WTC11 (cell line): ENCODE measurements at places on chromosomes 16 and 17. TPM values are rescaled to one million over a fixed set of nuclear protein-coding genes. Genes with fewer than 3 reads are reported as not detected.

DNA sequence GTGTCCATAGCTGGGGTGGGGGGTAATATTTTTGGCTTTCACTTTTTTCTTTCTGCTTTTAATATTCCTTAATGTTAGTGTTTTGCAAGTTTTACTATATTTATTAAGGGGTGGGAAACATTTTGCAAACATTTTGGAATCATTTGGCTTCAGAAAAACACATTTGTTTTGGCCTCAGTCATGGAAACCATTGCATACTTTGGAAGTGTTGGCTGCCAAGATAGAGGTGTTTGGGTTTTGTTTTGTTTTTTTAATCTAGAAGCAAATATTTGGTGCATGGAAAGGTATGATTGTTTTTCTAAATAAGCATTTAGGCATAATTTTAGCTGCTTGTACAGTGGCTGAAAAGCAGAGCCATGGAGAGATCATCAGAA lies 243.3 kb downstream of the KATNIP start:
- H3K27me3 ChIP-seq: no peaks in the 10 kb centered on the region
- DNase-seq: no peak
- no peak overlapping the region for H3K4me3 ChIP-seq
- no peak overlapping the region for H3K27ac ChIP-seq
- no peaks in the 10 kb centered on the region for H3K36me3 ChIP-seq
- no peaks in the 10 kb centered on the region for H3K4me1 ChIP-seq

- peaks cover 8% of the 10 kb centered on the region for H3K4me1 ChIP-seq
- H3K36me3 ChIP-seq: no peaks in the 10 kb centered on the region; the same call in 1 of the 2 replicates
- peaks cover 16% of the 10 kb centered on the region for H3K27me3 ChIP-seq
Observed at GRCh38 chr17:43790311-43790940, 10.2 kb downstream of the CFAP97D1 start.

GRCh38 chr16:88382491-88383400 lies at the start of gene ZNF469:
Gene ZNF469 (plus strand): TSS chr16:88382959. CDS start chr16:88427471, 44,512 bp downstream.
- peaks cover 12% of the 10 kb centered on the region for H3K4me1 ChIP-seq
- peaks cover 38% of the 10 kb centered on the region for H3K27me3 ChIP-seq
- no peak within 1 kb of the TSS for H3K27ac ChIP-seq
- H3K36me3 ChIP-seq: no peaks in the 10 kb centered on the region

DNA sequence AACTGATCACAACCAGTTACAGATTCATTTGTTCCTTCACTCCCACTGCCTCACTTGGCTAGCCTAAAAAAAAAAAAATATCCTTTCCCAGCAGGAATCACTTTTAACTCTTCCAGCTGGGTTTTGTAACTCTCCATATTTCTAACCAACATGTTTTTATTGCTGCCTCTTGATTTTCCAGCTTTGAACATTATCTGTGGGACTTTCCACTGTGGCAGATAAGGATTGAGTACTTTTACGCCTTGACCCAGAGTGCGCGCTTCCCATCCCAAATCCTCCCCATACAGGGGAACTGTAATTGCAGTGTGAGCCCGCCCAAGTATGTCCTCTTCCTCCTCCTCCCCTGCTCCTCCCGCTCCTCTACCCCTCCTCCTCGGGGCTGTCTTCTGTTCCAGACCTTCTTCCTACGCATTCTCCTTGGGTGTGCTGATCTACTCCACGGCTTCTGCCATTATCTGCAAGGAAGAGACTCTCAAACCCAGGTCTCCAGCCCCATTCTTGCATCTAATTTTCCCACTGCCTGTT lies 43.4 kb downstream of the CYB5D2 start:
- no peaks in the 10 kb centered on the region for H3K27me3 ChIP-seq
- DNase-seq: no peak
- H3K4me3 ChIP-seq: no peak overlapping the region
- H3K27ac ChIP-seq: peak overlapping the region; percentile 93
- peaks cover 61% of the 10 kb centered on the region for H3K36me3 ChIP-seq
- H3K4me1 ChIP-seq: peaks cover 5% of the 10 kb centered on the region; the same call in 1 of the 2 replicates

- H3K27me3 ChIP-seq: no peaks in the 10 kb centered on the region
- no peak overlapping the region for H3K27ac ChIP-seq
- H3K4me1 ChIP-seq: peaks cover 13% of the 10 kb centered on the region
- peaks cover 6% of the 10 kb centered on the region for H3K36me3 ChIP-seq
- no peak for DNase-seq
Observed at GRCh38 chr17:10067446-10068143, 130.8 kb downstream of the GAS7 start.

- H3K4me1 ChIP-seq: no peaks in the 10 kb centered on the region
- no peak for DNase-seq
- no peaks in the 10 kb centered on the region for H3K27me3 ChIP-seq
Observed at GRCh38 chr17:825216-825615, 43.1 kb downstream of the MRM3 start.

DNA sequence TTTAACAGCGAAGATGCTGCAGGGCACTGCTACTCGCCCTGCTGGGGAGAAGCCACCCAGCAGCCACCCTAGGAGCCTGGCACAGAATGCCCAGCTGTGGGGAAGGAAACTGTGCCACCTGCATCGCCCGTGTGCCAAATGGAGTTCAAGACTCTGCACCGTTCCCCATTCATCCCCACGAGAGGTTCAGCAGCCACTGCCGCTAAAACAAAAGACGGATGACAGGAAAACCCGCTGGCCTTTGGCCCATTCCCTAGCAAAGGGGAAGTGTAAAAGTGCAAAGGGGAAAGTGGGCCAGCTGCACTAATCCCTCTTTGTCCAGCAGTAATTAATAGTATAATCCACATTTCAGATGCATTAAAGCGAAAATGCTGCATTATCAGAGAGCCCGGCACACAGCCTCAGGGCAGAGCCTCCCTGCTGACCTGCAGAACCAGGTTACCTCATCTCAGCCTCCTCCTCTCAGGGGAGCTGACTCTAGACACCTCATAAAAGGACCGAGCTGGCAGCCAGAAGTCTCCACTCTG lies 37.7 kb downstream of the ZFHX3 start:
- DNase-seq: no peak
- H3K4me3 ChIP-seq: no peak overlapping the region
- H3K36me3 ChIP-seq: no peaks in the 10 kb centered on the region
- H3K4me1 ChIP-seq: peaks cover 21% of the 10 kb centered on the region

DNA sequence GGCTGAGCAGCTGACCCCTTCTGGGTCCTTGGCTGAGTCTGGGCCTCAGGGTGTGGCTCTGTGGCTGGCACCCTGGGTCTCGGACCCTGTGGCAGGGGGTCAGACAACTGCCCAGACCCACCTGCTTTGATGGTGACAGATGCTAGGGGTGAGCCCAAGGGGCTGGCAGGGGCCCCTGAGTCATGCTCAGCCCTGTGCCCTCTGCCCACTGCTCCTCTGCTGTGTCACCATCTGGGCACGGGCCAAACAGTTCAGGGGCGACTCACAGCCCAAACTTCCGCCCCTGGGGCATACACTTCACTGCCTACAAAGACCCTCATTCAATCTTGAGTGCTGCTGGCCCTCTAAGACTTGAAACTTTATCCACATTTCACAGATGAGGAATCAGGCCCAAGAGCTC lies 5.7 kb downstream of the ADGRG1 start:
- DNase-seq: no peak
- H3K27me3 ChIP-seq: peaks cover 4% of the 10 kb centered on the region
- peaks cover 3% of the 10 kb centered on the region for H3K4me1 ChIP-seq
- H3K4me3 ChIP-seq: no peak overlapping the region
- H3K36me3 ChIP-seq: no peaks in the 10 kb centered on the region

DNA sequence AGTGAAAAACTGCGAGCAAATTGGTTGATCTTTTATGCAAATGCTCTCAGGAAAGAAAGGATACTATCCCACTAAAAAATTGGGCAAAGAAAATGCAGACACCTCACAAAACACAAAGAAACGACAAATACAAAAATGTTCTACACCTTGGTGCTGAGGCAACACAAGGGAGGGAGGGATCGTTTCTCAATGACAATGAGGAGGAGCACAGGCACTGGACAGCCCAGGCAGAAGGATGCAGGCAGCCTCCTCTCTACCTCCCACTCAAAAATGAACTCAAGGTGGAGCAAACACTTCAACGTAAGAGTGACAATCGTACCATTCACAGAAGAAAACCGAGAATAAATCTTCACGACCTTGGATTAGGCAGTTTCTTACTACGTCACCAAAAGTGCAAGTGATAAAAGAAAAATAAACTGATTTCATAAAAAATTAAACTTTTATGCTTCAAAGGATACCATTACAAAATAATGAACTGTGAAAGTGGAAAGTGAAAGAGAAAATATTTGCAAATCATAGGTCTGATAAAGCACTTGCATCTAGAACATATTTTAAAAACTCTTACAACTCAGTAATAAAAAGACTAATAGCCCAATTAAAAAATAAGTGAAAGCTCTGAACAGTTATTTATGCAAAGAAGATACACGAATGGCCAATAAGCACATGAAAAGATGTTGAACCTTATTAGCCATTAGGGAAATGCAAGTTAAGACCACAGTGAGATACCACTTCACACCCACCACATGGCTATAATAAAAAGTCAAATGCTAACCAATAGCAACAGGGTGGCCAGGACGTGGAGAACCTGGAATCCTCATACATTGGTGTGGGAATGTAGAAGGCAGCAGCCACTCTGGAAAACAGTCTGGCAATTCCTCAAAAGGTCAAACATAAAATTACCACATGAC lies 80.8 kb upstream of the TRAP1 start:
- H3K27ac ChIP-seq: no peak overlapping the region
- H3K27me3 ChIP-seq: no peaks in the 10 kb centered on the region
- H3K4me1 ChIP-seq: peaks cover 24% of the 10 kb centered on the region
- H3K36me3 ChIP-seq: peaks cover 2% of the 10 kb centered on the region; the same call in 1 of the 2 replicates
- H3K4me3 ChIP-seq: no peak overlapping the region

Gene TMEM94
- 64.7 to 76.9 TPM (median 68.6 TPM) in 3 replicates for total RNA-seq

DNA sequence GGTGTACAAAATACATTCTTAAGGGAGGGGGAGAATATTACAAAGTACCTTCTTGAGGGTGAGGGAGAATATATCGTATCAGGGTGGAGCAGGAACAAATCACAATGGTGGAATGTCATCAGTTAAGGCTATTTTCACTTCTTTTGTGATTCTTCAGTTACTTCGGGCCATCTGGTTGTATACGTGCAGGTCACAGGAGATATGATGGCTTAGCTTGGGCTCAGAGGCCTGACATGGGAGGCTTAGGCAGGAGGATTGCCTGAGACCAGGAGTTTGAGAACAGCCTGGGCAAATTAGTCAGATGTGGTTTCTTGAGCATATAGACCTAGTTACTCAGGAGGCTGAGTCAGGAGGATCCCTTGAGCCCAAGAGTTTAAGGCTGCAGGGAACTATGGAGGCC lies 13.1 kb downstream of the ODAD4 start:
- H3K27ac ChIP-seq: peak overlapping the region; percentile 47
- DNase-seq: no peak
- no peak overlapping the region for H3K4me3 ChIP-seq
- no peaks in the 10 kb centered on the region for H3K4me1 ChIP-seq
- H3K27me3 ChIP-seq: no peaks in the 10 kb centered on the region
- H3K36me3 ChIP-seq: no peaks in the 10 kb centered on the region

Gene WSCD1
- total RNA-seq: 57.5 to 80.2 TPM (median 71.9 TPM) in 3 replicates

Gene CCL17
- not detected in 3 replicates for total RNA-seq

Gene KRT32
- total RNA-seq: not detected in 3 replicates

GRCh38 chr17:27647765-27648164 lies 16.8 kb downstream of the LGALS9 start:
- no peaks in the 10 kb centered on the region for H3K27me3 ChIP-seq
- no peak for DNase-seq
- peaks cover 19% of the 10 kb centered on the region for H3K4me1 ChIP-seq
- H3K27ac ChIP-seq: no peak overlapping the region
- H3K4me3 ChIP-seq: no peak overlapping the region

DNA sequence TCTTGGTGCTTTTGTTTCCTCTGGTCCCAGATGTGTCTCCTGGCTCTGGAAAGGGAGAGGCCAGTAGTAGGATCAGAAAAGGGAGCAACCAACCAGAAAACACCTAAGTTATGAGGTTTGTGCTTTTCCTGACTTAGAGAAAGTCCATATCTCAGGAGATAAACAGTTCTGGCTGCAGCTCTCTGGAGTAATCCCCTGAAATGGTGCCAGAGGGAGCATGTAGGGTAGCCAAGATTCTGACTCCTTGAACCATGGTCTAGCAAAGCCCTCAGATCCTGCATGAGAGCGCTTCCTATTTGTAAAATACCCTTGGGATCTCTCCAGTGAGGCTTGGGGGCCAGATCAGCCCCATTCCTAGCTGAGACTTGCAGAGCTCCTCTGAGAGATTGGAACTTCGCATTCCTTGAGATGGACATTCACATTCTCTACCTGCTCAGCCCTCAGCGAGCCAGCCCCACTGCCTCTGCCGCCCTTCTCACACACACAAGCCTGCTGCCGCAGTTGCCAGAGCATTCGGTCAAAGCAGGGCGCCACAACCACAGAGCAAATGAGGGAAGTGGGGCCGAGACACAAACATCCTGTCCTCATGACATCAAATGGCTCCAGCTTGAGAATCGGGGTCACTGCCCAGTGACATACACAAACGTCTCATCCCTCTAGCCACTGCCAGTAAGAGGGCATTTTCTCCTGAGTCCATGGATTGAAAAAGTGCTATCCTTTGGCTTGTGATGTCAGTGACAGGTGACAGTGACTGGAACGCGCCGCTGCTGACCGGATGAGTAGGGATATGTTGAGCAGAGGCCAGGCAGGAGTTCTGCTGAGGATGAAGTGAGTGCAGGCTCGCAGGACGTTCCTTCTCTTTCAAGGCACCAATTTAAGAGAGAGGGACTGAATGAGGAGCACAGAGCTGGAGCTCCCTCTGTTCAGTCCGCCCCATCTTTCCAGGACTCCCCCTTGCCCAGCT lies 5.0 kb downstream of the ABHD15 start:
- no peak overlapping the region for H3K27ac ChIP-seq
- no peaks in the 10 kb centered on the region for H3K36me3 ChIP-seq
- peak; percentile 8 for DNase-seq
- no peak overlapping the region for H3K4me3 ChIP-seq
- peaks cover 8% of the 10 kb centered on the region for H3K4me1 ChIP-seq

GRCh38 chr17:60542071-60542470 lies 16.0 kb upstream of the APPBP2 start:
- no peaks in the 10 kb centered on the region for H3K27me3 ChIP-seq
- H3K4me3 ChIP-seq: no peak overlapping the region
- no peak for DNase-seq
- H3K4me1 ChIP-seq: peaks cover 7% of the 10 kb centered on the region
- no peaks in the 10 kb centered on the region for H3K36me3 ChIP-seq

Gene KRT9
- total RNA-seq: not detected in 3 replicates

DNA sequence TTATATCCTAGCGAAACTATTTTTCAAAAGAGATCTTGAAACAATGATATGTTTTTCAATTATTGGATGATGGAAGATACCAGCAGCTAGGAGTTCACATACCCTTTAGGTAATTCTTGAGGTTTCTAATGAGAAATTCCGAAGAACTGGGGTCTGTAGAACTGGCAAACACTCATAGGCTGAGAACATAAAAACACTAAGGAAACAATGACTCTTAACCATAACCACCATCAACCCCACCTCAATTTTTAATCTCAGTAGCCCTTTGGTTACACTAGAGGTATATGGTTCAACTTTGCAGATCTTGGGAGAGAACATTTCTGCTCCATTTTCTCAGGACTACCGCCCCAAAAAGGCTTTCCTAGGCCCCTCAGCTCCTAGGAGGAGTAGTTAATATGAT lies 65.7 kb upstream of the NPEPPS start:
- H3K4me3 ChIP-seq: no peak overlapping the region
- H3K27ac ChIP-seq: no peak overlapping the region; the same call in 1 of the 2 replicates
- no peaks in the 10 kb centered on the region for H3K4me1 ChIP-seq
- 0 out of 2 replicates have a peak, but pooled peaks cover 4% of the 10 kb centered on the region for H3K36me3 ChIP-seq
- DNase-seq: no peak
- H3K27me3 ChIP-seq: no peaks in the 10 kb centered on the region
